Stimulated activated CD4-positive, alpha-beta T cell treated with anti-CD3 and anti-CD28 coated beads, Interleukin-4, amount 100 ng/mL, for 48 hours (primary cell): ENCODE measurements at places on chromosomes 4 and X.

DNA sequence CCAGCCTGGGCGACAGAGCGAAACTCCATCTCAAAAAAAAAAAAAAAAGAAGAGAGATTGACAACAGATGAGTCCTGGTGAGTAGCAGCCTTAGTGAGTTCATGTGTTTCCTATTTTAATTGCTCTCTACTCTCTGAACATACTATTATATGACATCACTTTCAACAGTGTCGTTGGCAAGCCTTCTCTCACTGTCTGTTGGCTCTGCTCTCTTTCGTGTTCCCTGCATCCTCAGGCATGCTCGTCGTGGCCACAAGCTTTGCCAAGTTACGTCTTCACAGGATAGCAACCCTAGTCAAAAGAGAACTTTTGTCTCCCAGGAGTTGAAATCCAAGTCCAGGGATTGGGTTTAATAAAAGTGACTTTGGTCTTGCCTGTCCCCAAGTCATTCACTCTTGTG, 117.1 kb upstream of the EGFL6 start:
- DNase-seq = no peak

- no peak for DNase-seq
Observed at GRCh38 chrX:79366556-79366872, 620 bp downstream of the ITM2A start.

DNA sequence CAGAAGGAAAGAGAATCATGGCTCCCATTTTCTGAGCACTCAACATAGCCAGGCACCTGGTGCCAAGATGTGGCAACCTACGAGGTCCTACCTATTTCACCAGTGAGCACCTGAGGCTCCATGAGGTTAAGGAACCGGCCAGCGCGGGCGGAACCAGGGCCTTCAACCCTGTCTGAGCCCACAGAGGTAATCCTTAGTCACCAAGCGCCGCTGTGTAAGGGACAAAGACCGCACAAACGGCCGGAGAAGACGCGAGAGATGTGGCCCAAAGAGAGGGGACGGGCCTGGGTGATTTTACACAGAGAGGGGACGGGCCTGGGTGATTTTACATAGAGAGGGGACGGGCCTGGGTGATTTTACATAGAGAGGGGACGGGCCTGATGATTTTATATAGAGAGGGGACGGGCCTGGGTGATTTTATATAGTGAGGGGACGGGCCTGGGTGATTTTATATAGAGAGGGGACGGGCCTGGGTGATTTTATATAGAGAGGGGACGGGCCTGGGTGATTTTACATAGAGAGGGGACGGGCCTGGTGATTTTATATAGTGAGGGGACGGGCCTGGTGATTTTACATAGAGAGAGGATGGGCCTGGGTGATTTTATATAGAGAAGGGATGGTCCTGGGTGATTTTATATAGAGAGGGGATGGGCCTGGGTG, 114.2 kb downstream of the SMIM20 start:
- DNase-seq = no peak

DNA sequence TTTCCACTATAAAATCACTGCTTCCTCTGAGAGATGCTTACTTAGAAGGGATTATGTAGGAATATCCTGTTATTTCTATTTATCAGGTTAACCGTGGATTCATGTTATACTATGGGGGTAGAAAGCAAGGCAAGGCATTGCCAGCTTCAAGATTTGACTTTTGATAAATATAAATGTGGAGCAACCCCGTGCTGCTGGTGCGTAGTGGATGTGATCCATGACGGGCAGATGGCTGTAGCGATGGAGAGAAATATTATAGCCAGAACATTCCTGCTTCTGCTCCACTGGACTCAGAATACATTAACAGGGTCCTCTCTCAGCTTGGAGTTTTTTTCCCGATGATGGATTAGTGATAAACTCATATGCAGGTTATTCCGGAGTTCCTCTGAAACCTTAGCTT, 157.6 kb downstream of the TENM3 start:
- no peak for DNase-seq

DNA sequence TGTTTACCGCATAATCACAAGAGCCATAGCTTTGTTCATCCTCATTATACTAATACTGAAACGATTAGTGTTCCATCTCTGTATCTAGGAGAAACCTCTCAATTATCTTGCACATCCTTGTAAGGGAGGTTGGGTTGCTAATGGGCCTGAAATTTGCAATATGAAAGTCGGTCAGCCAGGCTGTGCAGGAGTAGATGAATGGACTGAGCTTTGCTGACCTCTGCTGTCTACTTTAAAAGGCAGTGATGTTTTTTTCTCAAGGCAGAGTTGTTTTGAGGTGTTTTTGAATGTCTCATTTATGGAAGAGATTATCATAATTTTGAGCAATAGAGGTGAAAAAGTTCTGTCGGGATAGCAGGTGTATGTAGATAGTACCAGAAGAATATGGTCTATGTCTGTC, 47.9 kb upstream of the LINC00632 start:
- no peak for DNase-seq

GRCh38 chr4:15376145-15376544, 51.7 kb upstream of the C1QTNF7 start:
- no peak for DNase-seq

DNA sequence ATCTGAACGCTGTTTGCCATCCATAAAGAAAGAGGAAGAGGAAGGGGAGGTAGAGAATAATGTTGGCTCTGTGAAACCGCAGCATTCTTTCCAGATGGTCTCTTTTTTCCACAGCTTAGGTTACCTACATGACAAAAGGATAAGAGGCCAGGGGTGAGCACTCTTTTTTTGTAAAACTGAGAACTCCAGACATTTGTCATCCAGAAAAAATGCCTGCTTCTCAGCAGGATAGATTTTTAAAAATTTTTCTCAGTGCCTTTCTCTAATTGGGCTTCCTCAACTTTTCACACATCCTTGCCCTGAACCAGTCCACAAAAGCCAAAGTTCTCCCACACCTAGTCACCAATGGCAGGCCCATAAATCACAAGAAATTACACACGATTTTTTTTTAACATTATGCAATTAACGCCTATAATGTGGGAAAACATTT, 158.1 kb upstream of the TENM3 start:
- no peak for DNase-seq

DNA sequence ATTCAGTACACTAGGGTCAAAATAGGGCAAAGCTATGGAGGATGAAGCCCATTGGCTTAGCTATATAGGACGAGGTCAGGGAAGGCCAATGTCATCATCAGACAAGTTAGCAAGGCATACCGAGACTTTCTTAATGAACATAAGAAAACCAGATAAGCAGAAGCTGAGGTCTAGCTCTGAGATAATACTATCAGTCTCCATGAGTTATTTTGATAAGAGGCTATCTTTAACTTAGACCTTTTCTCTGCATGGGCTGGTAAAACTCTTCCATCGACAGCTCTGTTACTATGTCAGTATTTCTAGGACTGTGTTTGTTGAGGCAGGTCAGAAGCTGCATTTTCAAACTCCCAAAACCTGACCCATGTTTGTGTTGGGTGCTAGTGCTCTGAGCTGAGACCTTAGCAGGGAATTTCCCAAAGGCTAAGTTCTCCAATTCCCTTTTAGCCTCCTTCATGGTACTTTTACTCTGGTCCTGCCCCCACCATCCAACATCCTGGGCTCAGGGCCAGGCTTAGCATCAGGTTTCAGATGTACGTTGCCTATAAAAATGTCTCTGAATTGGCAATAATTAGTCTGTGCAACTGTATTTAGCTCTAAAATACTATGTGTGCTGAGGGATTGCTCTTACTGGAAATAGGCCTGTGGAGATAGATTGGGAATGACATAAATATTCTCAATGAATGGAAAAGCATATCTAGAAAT, 29.3 kb upstream of the LRAT start:
- no peak for DNase-seq

DNA sequence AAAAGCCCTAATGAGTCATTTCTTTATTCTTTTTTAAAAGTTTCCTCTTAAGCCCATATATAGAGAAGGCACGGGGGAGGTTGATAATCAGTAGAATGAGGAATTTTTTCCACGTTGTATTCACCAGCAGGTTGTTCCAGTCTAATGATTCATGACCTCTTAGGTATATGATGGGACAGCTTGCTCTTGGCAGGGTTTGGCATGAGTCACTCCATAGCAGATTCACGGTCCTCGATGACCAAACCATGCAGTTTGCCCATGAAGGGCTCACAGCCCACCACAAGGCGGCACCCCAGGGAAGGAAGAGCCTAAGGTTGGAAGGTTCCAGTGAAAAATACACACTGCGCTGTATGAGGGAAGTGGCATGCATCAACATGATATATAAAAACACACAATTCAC, 623.8 kb upstream of the DIPK2B start:
- DNase-seq = peak; percentile 44

GRCh38 chr4:147596377-147596776, 20.8 kb upstream of the TMEM184C start:
- DNase-seq = no peak

DNA sequence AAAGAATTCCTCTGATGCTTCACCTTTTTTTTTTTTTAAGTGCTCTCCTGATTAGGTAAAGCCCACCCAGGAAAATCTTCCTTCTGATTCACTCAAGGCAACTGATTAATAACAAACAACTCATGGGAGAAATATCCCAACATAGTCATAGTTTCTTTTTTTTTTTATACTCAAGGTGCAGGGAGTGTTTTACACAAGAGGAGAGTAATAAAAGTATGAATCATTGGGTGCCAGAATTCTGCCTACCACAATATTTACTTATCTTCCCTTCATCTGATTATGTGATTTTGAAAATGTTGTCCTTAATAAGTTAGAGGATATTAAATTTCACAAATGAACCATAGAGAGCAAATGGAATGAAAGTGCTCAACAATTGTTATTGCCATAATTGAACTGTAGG, 329.9 kb downstream of the TECRL start:
- no peak for DNase-seq
